ENCODE measurements at places on chromosomes 11 and 22.

- DNase-seq: peak; percentile 85
Measured at GRCh38 chr22:49934891-49935557, 16.6 kb downstream of the CRELD2 start.

DNA sequence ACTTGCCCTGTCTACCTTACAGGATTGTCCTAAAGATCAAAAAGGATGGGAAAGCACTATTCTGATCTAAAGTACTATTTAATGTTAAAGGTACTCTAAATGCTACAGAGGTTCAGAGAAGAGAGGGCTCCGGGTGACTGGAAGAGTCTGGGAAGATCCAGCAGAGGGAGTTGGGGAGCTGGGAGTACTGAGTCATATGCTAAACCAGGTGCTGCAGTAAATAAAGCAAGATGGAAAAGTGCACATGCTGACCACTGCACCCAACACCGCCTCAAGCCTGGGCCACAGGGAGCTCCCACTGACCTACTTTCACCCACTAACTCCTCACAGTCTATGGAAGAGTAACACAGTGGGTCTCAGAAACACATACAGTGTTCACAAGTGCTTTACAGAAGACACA is 49.3 kb downstream of the WT1 start:
- DNase-seq: no peak

- no peak for DNase-seq
Measured at GRCh38 chr11:79090191-79090705, 350.6 kb downstream of the TENM4 start.

DNA sequence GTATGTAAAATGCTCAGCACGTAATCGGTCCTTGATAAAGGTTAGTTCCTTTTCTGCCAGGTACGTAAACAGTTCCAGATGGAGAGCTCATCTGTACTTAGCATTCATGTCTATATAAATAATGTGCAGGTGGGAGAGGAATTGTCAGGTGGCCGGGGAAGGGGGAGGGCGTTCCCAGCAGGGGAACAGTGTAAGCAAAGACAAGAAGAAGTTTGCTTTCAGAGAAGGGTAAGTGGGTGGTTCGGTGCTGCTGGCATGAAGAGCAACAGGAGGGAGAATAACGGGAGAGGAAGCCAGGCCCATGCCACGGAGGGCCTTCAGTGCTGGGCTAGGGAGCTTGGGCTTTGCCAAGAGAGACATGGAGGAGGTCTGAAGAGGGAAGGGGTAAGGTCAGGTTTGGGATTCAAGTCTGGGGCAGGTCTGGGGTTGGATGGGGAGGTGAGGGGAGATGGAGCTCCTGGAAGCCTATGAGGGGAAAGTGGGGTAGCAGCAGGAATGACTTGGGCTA is 11.4 kb upstream of the WNT11 start:
- DNase-seq: no peak

GRCh38 chr11:69922015-69922595 is 102.9 kb upstream of the FGF3 start:
- no peak for DNase-seq

DNA sequence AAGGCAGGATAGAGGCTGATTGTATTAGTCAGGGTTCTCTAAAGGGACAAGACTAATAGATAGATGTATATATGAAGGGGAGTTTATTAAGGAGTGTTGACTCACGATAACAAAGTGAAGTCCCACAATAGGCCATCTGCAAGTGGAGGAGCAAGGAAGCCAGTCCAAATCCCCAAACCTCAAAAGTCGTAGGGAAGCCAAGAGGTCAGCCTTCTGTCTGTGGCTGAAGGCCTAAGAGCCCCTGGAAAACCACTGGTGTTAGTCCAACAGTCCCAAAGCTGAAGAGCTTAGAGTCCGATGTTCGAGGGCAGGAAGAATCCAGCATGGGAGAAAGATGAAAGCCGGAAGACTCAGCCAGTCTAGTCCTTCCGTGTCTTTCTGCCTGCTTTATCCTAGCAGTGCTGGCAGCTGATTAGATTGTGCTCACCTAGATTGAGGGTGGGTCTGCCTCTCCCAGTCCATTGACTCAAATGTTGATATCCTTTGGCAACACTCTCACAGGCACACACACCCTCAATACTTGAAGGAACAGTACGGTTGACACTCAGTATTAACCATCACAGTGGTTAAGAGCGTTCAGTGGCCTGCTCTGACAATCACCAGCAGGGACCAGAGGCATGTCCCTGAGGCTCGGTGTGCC is 135.6 kb downstream of the CSNK2A3 start:
- no peak for DNase-seq

DNA sequence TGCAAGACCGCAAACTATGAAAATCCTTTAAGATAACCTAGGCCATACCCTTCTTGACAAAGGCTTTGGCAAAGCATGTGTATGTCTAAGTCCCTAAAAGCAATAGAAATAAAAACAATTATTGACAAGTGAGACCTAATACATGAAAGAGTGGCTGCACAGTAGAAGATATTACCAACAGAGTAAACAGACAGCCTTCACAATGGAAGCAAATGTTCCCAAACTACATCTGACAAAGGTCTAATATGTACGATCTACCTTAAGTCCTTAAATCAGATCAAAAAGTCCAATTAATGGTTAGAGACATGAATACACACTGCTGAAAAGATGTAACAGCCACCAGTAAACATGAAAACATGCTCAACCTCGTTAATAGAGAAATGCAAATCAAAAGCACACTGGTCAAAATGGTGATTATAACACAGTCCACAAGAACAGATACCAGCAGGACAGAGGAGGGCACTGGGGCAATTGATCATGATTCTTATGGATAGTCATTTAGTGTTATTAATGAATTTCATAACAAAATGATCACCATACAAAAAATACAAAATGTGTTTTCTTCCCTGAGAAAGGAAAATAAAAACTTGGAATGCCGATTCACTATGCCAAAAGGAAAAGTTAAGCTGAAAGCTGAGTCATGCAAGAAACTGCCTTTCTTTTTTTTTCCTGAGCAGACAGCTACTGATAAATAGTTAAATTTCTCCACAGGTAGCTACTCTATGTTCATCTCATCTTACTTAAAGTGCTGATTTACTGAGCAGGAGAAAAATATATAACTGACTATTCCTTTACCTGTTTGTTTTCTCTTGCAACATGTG is 102.6 kb upstream of the VPREB1 start:
- DNase-seq: no peak

- DNase-seq: no peak
Measured at GRCh38 chr22:43188829-43189545, 2.1 kb upstream of the TTLL12 start.

DNA sequence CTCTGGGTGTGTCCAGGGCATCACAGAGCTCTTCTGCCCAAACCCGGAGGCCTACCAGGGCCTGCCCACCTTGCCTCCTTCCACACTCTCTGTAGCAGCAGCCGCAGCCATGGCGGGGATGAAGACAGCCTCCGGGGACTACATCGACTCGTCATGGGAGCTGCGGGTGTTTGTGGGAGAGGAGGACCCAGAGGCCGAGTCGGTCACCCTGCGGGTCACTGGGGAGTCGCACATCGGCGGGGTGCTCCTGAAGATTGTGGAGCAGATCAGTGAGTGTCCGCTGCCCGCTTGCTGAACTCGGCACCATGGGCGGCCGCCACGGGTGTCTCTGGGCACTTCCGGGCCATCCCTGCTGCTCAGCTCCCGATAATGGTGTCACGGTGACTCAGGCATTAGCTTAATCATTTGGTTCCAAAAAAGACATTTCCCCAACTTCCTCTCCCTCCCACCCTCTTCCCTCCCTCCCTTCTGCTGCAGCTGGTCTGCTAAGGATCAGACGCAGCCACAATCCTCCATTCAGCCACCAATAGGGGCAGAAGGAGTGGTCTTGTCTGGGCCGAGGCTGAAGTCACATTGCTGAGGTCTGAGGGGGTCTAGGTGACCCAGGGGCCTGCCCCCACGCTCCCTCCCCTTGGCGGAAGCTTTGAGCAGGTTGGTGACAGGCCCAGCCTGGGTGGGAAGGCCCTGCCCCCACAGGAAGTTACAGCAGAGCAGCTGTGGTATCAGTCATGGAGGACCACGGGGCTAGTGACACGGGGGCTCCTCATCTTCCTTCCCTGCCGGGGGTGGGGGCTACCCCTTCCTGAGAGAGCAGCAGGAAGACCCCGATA is 950 bp downstream of the FERMT3 start:
- peak; percentile 89 for DNase-seq

GRCh38 chr11:85316967-85317366 is 310.2 kb downstream of the DLG2 start:
- no peak for DNase-seq

DNA sequence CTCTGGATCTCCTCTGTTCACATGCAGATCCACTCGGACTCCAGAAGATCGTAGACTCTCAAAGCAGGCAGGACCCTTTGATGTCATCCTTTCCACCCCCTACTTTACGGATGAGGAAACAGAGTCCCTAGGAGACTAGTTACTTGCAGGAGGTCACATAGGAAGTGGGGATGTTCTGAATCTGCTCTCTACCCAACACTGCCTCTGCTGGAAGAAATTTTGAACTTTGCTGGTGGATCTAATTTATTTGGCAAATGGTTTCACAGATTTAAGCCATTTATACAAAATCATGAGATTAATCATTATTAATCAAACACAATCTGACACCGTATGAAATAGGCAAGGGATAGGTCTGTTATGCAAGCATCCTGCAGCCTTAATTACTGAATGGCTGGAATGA is 55.0 kb upstream of the USP47 start:
- DNase-seq: no peak

GRCh38 chr11:8717544-8717875 is 34.9 kb downstream of the RPL27A start:
- DNase-seq: no peak

DNA sequence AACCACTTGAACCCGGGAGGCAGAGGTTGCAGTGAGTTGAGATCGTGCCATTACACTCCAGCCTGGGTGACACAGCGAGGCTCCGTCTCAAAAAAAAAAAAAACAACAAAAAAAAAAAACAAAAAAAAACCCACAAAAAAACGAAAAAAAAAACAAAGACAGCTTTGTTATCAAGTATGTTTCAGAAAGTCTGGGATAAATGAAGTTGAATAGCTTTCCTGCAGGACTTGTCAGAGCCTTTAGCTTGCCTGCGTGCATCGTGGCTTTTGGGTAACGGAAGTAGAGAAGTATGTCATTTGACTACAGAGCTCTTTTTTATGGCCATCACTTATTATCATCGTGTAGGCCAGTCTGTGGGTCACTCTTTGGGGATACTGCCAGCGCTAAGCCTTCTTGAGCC is 14.6 kb downstream of the TRIOBP start:
- no peak for DNase-seq

GRCh38 chr11:16942911-16943310 is 71.3 kb downstream of the PLEKHA7 start:
- DNase-seq: no peak

- DNase-seq: no peak
Measured at GRCh38 chr11:90585491-90585890, 362.6 kb upstream of the CHORDC1 start.

DNA sequence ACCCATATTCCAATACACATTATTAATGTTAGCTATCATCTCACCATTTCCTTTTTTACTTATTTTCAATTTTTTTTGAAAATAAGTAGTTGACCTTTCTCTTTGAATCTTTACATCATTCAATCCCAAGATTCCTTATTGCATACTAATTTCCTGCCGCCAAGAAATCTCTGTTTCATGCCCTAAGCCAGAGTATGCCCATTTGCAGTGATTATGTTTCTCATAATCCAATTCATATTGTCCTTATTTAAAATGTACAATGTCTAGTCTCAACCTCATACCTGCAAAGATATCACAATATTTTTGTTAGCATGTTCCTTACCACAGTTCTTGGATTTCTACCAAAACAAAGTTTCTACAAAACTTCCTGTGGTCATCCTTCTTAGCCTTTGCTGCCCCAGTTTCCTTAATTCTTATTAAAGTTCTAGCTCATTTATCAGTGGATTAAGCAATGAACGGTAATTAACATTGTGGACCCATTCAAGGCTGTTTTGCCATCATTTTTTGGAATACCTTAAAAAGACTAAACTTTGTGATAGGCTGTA is 75.3 kb downstream of the CD44 start:
- DNase-seq: no peak

DNA sequence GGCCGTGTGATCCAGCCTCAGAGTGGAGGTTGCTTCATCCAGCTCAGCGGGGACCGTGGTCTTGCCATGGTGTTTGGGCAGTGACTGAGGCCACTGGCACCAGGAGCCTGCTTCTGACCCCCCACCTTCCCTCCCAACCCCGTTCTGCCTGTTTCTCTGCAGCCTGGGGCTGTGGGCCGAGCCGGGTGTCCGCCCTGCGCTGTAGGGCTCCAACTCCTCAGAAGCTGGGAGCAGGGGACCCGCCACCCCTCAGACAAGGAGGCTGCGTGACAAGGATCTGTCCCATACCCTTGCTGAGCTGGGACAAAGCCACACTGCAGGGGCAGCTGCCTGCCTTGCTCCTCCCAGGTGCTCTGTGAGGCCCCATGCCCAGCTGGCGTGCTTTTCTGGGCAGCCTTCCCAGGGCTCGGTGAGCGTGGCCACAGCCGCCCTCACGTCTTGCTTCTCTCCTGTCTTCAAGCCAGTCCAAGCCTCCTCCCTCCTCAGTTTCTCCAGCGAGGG is 11.7 kb upstream of the ARFGAP3 start:
- DNase-seq: no peak

- no peak for DNase-seq
Measured at GRCh38 chr22:21612858-21613257, 17.0 kb downstream of the YDJC start.

DNA sequence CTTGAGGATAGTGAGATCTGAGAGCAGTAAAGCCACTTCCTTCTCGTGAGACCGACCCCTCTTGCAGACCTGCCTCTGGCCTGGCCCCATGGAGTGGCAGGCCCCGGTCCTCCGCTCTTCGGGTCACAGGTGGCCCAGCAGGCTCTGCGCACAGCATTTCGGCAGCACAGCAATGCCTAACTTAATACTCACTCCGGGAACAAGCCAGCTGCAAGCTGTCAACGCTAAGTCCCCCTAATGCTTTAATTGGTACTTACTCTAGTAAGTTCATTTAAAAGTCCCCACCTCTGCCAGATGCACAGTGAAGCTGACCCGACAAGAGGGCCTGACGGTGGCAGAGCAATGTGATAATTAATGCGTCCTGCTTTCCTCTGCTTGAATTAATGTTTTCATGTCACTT is 349.3 kb upstream of the B3GAT1 start:
- DNase-seq: no peak

- DNase-seq: no peak
Measured at GRCh38 chr11:132028380-132029240, 658.2 kb downstream of the NTM start.

GRCh38 chr11:117256573-117256972 is 24.1 kb downstream of the RNF214 start:
- no peak for DNase-seq

DNA sequence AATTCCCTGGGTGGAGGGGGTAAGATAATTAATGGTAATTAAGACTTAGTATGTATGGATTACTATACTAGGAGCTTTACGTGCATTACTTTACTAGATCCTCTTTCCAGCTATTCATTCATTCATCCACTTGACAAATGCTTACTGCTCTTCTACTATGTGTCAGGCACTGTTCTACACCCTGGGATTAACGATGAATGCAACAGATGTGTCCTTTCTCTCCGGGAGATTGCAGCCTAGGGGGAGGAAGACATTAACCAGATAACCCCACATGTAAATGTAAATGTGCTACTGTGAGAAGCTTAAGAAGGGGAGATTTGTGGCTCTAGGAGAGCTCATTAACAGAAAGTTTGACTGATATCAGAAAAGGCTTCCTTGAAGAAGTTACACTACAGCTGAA is 1.7 kb downstream of the ANKK1 start:
- DNase-seq: no peak

- DNase-seq: no peak
Measured at GRCh38 chr11:110757066-110757465, 44.8 kb upstream of the ARHGAP20 start.

- DNase-seq: no peak
Measured at GRCh38 chr11:28924004-28924403, 815.8 kb downstream of the METTL15 start.
